ENCODE measurements at places on chromosomes 5 and 9.

DNA sequence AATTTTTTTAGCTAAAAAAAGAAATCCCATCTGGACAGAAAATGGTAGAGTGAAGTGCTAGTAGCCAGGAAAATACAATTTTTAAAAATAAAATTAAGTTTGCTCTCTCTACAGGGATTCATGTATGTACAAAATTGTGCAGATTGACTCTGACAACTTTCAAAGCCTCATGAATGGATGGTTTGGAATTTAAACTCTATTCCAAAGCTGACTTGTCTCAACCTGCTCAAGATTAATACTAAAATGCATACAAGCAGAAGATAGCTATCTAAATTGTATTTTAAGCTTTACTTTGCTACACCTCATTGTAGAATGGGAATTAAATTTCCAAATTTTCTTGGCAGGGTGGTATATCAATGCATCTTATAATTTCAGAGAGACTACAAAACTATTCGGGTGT is 257.6 kb downstream of the RFX3 start:
- no peak for DNase-seq

GRCh38 chr5:170342153-170342725 is 44.7 kb upstream of the LCP2 start:
- DNase-seq, result no peak

- DNase-seq, result no peak
Observed at GRCh38 chr9:20504930-20505329, 117.4 kb downstream of the MLLT3 start.

- DNase-seq, result no peak
Observed at GRCh38 chr5:153895266-153895665, 143.4 kb downstream of the FAM114A2 start.

DNA sequence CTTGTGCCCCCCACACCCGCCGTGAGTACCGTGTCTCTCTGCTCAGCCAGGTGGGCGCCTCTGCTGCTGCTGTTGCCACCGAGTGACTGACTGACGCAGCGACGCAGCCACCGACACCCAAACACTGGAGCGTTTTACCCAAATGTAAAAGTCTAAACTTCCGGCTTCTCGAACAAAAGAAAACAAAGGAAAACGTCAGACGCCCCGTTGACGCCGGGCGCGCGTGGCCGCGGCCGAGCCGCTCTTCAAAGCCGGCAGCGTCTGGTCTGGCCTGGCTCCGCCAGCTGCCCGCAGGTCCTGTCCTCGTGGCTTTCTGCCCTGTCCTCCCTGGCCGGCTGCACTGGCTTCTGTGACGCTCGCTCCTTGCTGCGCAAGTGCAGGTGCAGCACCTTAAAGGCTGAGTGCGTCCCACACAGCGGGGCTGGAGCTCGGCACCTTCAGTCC is 41.4 kb upstream of the CLPTM1L start:
- DNase-seq, result peak; percentile 54

DNA sequence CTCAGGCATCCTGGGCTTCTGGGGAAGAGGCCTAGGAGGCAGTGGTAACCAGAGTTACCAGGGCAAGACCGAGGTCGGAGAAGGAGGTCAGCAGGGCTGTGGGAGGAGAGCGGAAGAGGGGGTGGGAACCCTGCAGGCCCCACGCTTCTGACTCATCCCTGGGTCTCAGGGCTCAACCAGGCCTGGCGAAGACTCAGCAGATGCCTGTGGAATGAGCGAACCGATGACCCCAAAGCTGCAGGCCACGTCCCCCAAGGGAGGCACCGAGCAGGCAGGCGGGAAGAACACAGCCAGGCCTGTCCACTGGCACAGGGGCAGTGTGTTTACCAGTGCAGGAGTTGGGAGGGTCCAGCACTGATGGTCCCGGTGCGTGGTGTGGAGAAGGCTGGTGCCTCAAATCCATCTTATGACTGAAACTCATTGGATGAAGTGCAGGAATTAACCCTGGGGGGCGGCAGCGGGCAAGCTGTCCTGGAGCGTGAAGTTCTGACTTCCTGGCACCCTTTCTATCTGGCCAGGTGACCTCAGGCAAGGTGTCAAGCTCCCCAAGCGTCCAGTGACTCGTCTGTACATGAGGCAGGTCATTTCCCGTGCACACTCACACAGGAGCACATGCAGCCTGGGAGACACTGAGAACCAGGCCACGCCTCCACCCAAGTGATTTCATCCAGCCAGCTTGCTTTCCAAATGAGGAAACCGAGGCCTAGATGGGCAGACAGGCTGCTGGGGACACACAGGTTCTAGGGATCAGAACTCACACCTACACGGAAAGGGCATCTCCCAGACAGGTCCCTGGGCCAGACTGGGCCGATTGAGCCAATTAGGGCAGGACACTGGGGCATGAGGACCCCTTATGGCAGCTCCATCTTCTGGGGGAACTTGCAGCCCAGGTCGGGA is 69.1 kb downstream of the ADAMTS2 start:
- DNase-seq, result no peak

DNA sequence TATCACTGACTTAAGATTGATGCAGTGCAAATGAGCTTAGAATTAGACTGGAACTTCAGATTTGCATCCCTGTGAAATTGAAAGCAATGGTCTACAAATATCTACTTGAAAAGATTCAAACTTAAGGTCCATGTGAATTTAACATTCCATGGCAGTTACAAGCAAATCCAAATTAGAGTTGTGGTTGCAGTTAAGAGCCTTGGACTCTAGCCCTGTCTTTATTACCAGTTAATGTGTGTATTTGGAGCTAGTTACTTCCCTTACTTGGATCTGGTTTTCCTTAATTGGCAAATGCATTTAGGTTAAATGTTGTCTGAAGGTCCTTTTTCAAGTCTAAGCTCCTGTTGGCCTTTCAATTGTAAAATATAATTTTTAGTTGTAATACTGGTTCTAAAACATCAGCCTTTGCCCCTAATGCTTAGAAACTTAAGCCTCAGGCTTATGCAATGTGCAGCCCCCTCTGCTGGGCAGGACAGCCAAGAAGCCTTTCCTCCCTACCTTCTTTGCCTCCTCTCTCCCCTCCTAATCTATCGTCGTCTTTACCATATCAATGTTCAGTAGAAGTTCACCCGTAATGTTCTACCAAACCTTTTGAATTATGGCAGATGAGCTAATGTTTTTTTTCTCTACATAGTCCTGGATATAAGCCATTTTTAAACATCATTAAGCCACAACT is 59.5 kb downstream of the ERMP1 start:
- no peak for DNase-seq

GRCh38 chr5:149280802-149281201 is 9.1 kb downstream of the AFAP1L1 start:
- DNase-seq, result no peak

- DNase-seq, result no peak
Observed at GRCh38 chr5:42020788-42021530, 95.9 kb downstream of the FBXO4 start.

DNA sequence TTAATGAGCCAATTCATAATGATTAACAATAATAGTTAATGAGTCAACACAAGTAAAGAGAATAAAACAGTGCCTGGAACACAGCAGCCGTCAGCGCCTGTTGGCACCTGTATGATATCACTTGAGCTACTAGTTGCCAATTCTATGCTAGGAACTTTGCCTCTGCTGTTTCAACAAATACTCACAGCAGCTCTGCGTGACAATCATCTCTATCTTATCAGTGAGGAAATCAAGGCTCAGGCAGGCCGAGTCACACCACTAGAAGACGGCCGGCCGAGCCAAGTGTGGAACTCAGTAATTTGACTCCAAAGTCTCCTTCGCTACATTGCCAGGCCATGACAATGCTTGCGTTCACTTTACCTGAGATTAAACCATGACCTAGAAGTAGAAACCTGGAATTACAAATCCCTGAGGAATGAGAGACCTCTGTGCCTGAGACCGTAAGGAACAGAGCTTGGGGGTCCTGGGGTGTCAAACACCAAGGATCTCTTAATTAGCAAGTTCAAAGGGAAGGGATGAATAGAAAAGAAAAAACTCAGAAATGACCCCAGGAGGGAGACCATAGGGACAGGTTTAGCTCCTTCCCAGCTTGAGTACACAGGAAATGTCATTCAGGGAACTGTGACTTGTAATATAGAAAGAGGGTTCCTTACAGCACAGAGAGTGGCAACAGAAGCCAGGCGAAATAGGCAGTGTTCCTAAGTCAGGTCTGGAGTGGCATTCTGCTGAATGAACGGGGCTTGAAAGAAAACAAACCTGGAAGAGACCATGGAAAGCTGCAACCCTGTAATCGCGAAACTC is 109.1 kb downstream of the SUSD1 start:
- DNase-seq, result no peak

GRCh38 chr5:88203981-88204750 is 64.5 kb downstream of the TMEM161B start:
- no peak for DNase-seq

DNA sequence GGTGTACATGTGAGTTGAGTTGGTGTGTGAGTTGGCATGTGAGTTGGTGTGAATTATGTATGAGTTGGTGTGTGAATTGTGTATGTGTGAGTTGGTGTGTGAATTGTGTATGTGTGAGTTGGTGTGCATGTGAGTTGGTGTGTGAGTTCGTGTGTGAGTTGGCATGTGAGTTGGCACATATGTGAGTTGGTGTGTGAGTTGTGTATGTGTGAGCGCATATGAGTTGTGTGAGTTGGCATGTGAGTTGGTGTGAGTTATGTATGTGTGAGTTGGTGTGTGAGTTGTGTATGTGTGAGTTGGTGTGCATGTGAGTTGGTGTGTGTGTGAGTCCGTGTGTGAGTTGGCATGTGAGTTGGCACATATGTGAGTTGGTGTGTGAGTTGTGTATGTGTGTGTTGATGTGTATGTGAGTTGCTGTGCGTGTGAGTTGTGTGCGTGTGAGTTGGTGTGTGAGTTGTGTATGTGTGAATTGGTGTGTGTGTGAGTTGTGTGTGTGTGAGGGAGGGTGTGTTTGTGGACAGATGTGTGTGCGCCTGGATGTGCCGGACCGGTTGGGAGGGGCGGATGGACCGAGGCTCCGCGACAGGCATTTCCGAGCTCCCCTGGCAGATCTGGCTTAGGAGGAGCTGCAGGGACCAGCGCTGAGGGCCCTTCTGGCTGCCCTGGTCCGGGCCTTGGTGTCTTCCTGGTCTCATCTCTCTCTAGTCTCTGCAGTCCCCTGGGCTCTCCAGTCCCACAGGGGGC is 162.5 kb upstream of the IER5L start:
- DNase-seq, result no peak

GRCh38 chr5:172588380-172588779 is 52.7 kb upstream of the NEURL1B start:
- DNase-seq, result no peak

DNA sequence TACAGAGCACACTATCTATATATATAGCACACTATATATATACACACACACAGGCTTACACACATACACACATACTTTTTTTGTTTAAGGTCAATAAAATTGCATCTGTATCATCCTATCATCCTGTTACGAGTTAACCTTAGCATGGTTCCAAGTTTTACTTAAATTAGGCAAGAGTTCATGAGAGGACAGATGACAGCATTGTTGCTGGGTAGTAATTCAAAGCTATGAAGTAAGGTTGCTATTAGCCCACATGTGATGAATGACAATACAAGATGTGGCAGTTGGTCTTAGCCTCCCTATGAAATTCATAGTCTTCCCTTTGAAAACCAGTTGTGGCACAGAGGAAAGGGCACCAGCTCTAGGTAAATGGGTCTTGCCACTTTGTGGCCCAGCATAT is 438.1 kb downstream of the ACTL7B start:
- DNase-seq, result no peak

GRCh38 chr5:30894811-30895210 is 298.7 kb upstream of the CDH6 start:
- DNase-seq, result no peak

- no peak for DNase-seq
Observed at GRCh38 chr5:113276001-113276400, 158.8 kb downstream of the TSSK1B start.

DNA sequence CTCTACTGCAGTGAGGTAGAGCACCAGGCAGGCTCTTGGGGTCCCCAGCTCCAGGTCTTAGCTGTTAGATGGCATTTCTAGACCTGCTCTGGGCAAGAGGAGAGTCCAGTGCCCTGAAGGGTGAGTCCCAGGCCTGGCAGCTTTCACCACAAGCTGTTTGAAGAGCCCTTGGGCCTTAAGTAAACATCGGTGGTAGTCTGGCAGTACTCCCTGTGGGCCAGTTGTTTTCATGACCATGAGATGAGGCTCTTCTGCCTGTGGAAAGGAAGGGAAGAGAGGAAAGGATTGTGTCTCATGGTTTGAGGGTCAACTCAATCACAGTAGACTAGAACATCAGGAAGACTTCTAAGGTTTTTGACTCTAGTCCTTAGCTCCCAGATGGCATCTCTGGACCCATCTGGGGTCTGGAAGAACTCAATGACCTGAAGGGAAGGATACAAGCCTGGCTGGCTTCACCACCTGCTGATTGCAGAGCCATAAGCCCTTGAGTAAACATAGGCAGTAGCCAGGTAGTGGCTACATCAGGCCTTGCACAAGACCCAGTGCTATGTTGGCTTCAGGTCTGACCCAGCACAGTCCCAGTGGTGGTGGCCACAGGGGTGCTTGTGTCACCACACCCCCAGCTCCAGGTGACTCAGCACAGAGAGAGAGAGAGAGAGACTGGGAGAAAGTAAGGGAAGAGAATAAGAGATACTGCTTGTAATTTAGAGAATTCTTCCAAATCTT is 114.3 kb upstream of the PCSK5 start:
- DNase-seq, result no peak

GRCh38 chr9:129568560-129569501 is 52.1 kb downstream of the C9orf50 start:
- DNase-seq, result no peak

- no peak for DNase-seq
Observed at GRCh38 chr5:151092762-151093161, 11.9 kb upstream of the TNIP1 start.

GRCh38 chr9:35859310-35859989 is 10.8 kb downstream of the OR13J1 start:
- DNase-seq, result no peak

DNA sequence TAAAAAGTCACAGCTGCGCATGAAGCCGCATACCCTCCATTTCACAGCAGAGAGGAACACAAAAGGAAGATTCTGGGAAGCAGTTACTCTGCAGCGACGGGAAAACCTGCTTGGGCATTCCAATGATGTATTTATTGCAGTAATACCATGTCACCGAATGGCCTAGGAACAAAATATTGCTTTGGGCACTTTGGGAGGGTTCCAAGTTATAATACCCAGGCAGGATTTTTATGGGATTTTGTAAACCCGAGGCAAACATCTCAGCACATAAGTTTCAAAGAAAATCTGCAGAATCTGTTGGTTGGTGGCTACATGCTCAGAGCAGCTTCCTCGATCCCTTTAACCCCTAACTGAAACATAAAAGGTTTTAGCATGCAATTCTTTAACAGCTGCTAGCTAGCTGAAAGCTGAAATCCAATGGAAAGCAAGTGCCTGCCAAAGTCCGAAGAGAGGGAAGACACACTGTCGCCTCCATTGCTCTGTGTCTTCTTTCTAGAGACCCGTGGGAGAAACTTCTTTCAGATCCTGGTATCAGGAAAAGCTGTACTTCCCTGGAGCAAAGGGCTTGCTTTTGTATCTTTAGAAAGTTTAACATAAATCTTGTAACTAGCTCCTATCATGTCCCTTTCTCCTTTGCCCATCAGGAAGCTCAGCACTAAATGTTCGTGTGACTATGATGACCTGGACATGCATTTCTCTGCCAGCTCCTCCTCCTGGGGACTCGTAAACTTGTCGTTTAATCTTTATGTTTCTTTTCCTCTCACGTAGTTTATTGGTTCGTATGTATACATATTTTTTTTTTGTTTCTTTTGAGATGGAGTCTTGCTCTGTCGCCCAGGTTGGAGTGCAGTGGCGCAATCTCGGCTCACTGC is 195.0 kb downstream of the MAPKAP1 start:
- DNase-seq, result no peak

- DNase-seq, result no peak
Observed at GRCh38 chr5:93967923-93968322, 226.5 kb upstream of the POU5F2 start.

GRCh38 chr5:125976421-125977000 is 446.7 kb upstream of the GRAMD2B start:
- no peak for DNase-seq
